ENCODE measurements at places on chromosomes 5 and 9.
A peak's percentile ranks its signal among the peaks of the same experiment; 100 is the strongest.

GRCh38 chr5:109703829-109704228, 14.1 kb downstream of the MAN2A1 start:
- no peak for DNase-seq

- DNase-seq: no peak
Observed at GRCh38 chr9:121819428-121820231, 168.2 kb downstream of the DAB2IP start.

DNA sequence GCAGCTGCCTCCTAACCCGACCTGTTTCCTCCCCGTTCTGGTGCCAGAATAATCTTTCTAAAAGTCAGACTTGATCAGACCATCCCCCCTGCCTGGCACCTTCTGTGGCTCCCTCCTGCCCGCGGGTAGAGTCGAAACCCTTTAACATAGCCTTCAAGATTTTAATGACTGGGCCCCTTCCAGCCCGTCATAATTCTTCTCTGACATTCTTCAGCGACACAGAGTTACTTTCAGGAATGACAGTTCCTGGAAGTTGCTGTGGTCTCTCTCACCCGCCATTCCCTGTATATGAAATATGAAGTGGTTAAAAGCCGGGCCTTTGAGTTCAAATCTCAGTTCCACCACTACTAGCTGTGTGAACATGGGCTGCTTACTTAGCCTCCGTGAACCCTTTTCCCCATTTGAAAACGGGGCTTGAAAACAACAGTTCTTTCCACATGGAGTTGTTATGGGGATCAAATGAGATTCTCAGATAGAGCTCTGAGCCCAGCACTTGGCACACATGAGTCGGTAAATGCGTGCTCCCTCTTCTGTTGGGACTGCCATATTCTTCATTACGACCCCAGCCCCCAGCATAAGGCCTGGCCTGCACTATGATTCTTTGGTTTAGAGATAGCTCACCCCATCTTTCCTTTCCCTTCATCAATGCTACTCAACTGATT, 737 bp downstream of the NANS start:
- no peak for DNase-seq

- DNase-seq: peak; percentile 46
Observed at GRCh38 chr9:122389799-122390481, 19.1 kb downstream of the PTGS1 start.

DNA sequence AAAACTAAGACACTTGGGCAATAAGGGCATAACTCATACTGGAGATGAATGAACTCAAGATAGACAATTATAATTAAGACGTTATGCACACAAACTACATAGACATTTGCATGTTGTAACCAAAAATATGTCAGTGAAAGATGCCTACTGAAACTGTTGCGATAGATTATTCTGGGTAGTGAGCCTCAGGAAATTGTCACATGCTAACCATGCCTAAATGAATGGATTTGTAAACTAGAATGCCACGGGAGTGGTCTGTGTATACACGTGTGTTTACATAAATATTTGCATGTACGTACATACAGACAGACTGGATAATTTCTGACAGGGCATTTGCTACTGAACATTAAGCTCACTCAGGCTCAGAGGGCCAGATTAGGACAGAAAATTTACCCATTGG, 1.2 kb downstream of the NIPSNAP3B start:
- DNase-seq: no peak

DNA sequence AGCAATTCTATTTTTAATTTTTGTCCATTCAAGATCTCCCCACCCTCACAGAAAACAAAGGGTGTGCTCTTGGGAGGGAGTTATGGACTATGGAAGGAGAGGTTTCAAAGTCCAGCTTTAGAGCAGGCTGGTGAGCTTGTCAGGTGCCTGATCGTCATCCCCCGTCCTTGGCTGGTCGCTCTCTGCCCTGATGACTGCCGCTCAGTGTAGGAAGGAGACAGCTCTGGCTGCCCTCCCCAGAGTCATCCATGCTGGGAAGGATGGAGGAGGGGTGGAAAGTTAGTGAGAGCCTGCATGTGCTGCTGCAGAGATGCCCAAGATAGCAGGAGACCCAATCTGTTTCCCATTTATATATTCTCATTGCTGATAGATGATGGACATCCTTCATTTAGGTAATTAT, 96.6 kb downstream of the NLN start:
- no peak for DNase-seq

DNA sequence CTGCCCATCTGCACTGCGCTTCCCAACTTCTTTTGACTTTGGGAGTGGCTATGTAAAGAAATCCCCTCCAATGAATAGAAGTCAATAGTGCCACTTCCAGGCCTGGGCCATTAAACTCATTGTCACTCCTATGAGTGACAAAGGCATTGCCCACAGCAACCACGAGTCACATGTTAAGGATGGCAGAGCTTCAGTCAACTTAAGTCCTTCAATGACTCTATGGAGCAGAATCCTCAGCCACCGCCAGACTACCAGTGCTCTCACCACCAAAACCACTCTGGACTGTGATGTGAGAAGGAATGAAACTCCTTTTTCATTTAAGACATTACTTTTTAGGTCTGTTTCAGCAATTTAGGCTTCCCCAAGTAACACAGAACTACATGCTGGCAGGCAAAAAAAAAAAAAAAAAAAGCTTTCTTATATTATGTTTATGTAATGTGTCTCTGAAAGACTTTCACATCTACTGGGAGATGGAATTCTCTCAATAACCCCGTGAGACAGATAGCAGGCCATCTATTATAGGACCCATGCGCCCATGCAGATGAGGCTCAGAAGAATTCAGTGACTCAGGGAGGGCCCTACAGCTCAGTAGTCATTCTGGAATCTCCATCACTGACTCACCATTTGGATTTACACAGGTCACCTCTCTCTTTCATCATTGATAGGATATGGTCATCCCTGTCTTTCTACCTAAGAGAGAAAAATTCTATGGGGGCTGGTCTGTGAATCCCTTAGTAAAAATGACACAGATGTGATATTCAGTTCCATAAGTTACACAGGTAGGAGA, 180.5 kb downstream of the CEMIP2 start:
- DNase-seq: no peak

DNA sequence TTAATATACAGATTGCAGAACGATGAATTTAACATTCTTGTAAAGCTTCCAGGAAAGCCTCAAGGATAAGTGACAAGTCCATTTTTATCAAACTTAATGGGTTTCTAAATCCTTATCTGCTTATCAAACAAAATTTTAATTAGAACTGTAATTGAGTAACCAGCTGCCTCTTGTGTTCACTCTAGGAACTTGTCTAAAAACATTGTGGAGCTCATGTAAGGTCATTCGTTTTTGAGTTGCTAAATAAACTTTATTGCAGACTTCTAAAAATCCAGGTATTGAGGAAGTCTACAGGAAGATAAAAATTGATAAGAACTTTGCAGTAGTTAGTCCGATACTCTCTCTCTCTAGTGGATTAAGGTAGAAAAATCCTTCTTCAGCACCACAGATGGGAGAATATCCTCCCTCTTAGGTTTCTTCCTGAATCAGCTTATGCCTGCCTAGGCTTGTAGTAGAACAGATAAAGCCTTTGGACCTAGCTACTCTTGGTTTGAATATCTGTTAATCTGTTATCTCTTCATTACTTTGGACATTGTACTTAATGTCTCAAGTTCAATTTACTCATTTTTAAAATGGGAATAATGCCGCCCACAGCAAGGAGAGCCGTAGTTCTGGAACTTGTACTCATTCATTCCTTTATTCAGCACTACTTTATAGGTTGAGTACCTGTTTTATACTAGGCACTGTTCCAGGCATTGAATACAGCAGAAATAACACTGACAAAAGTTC, 60.0 kb upstream of the DHFR start:
- no peak for DNase-seq

DNA sequence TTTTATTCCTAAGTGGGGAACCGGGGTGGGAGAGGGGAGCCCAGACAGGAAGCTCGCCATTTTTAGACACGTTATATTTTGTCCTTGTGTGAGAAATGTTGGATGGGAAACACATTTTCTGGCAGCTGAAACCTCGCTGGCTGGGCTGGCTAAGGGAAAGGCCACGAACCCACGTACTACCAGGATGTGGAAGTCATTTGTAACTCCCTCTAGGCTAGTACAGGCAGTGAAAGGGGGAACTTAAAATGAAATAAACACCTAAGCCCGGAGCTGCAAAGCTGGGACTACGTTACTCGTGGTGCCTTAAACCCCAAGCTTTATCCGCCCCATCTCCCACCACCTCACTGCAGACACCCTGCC, 42.5 kb downstream of the TMEM174 start:
- DNase-seq: no peak

DNA sequence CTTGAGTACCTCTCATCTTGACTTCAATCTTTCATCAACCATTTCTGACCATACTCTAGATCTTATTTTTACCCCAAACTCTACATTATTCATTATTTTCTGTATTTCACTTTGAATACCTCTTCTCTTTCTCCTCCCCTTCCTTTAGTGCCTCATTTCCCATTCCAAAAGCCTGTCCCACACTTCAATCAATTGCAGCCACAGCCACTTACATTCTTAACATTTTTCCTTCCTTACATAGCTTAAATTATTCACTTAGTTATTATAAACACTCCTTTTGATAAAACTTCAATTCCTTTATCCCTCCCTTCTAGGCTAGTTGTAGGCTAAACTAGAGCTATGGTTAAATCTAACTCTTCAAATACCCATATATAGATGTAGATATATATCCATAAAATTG, 344.0 kb downstream of the PRR16 start:
- DNase-seq: no peak

DNA sequence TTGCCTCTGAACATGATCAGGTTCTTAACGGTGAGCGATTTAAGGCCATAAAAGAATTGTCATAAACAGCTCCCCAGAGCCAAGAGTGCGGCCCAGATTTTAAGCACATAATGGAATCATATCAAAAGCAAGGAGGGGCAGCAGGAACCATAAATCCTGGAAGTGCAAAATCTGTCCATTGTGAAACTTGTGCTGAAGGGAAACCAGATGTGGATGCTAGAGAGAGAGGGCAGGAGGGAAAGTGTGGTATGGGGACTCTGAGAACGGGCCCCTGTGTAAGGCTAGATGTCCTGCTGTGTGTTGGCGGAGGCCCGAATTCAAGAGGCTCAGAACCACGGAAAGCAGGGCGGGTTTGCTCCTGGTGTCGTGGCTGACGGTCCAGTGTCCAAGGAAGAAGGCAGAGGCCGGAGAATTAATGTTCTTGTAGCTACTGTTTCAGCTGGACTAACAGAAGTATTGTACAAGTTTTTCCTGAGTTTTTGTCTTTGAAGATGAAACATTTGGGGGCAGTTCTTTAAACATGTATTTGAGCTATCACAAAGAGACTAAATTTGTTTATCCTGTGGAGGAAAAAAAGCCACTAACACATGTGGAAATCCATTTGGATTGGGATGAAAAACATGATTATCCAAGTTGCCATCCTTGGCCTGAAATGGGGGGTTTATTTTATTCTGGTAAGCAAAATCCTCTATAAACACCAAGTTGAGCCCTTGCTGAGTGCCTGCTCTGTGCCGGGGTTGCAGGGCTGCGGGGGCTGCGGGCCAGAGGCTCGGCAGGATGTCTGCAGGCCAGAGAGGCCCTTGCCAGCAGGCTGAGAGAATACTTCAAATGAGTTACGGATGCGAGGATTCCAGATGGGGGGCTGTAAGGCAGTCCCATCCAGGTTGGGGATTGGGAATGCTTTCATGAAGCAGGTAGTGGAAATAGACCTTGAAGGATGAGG, 9.2 kb upstream of the CXCL14 start:
- DNase-seq: no peak

DNA sequence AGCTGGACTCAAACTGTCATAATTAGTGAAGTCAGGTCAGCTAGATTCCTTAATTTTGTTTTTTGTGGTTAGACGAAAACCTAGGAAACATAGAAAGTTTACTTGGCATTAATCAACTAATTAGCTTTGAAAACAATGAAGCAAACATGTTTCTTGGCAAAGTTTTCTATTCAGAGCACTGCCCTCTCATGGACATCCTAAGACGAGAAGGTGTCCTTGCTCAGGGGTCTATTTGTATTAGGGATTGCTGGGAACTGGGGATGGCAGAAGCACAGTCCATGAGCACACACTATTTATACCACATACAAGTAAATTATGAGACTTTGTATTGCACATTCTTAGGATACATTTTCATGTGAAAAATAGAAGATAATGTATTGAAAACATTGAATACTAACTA, 49.7 kb downstream of the POC5 start:
- no peak for DNase-seq

DNA sequence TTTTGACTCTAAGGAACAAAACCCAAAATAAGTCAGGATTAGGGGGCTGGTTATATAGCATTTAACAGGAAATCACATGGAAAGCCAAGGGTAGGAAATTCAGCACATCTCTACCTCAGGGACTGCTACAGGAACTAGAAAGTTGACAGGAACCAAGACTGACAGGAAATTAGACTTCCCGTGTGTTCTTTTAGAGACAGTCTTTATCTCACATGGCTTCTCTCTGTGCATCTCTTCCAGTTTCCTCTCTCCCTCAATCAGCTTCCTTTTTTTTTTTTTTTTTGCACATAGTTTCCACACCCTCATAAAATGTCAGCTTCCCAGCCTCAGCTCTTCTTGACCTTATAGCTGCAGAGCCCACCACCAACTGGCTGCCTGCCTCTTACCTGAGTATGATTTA, 4.8 kb downstream of the RECK start:
- DNase-seq: no peak

DNA sequence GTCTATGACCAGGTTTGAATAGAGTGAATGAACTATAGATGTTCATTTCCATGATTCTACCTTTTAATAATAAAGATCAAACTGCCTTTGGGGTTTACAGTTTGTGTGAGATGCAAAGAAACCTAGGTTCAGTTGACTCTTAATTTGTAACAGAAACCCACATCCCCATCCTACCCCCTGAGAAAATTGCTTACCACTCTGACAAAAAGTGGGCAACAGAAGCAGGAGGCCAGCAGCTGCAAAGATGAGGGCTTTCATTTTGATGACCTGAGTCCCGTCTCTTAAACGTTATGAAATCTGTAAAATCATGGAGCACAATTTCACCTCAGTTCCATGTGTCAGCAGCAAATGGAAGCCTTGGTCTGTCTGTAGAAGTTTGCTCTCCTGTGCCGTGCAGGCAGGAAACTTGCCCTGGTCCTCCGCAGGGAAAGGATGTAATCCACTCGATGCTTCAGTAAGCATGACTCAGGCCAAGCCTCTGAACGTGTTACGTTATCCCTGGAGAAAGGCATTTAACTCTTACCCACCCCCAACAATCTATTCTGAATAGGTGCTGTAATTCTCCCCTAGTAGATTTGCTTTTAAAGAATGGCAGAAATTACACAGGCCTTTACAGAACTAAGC, at the start of gene F2RL2:
F2RL2 (minus strand) TSS at position 431 of the 624 bp plus-strand sequence; CDS start at position 258, 173 bp downstream.
- no peak for DNase-seq

- no peak for DNase-seq
Observed at GRCh38 chr9:88711719-88712118, 176.7 kb downstream of the NXNL2 start.

- DNase-seq: no peak
Observed at GRCh38 chr5:122030251-122030650, 47.8 kb downstream of the LOX start.

DNA sequence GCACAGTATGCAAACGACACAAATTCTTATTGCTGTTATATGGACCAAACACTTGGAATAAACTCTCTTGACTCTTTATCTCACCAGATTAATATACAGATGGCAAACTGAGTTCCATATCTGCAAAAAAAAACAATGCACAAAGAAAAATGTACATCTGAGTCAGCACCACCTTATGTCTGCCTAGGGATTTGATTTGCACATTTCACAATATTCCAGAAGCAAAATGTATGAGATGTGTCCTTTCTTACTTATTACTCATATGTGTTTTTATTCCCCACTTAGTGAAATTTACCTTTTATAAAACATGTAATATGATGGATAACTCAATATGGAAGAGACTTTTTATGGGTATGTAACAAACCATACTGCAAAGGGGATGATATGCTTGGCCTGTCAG, 236.9 kb downstream of the GLIS3 start:
- no peak for DNase-seq

GRCh38 chr5:1962619-1963355, 80.1 kb upstream of the IRX4 start:
- no peak for DNase-seq
